ENCODE measurements at places on chromosomes 1 and 21.

GRCh38 chr1:12615159-12615864 lies 2.7 kb downstream of the DHRS3 start:
- no peak for DNase-seq

GRCh38 chr1:151584278-151584677 lies 27.6 kb upstream of the SNX27 start:
- no peak for DNase-seq

- no peak for DNase-seq
Measured at GRCh38 chr21:17059936-17060335, 452.9 kb upstream of the CXADR start.

GRCh38 chr1:225152061-225152460 lies 222.6 kb downstream of the DNAH14 start:
- DNase-seq, result no peak

DNA sequence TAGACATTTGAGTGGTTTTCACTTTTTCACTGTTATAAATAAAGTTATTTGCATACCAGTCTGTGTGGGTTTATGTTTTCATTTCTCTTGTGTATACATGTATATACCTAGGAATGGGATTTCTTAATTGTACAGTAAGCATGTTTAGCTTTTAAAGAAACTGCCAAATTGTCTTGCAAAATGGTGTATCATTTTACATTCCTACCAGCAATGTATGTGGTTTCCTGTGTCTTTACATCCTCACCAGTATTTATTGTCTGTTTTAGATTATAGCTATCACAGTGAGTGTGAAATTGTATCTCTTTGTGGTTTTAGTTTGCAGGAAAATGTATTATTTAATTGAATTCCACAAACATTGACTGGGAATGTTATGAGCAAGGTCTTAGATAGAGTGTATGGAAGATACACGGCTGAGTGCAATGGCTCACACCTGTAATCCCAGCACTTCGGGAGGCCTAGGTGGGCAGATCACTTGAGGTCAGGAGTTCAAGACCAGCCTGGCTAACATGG lies 57.3 kb downstream of the MACF1 start:
- no peak for DNase-seq

GRCh38 chr1:236495467-236496112 lies 28.2 kb upstream of the LGALS8 start:
- no peak for DNase-seq

All from activated gamma-delta T cell treated with Interleukin-2 at 50 U/mL for 16 hours (primary cell).